NAMALWA (cell line): ENCODE measurements at places on chromosomes 1 and 21.

GRCh38 chr1:58841455-58841854 lies 57.6 kb upstream of the JUN start:
- DNase-seq, result peak; percentile 26

DNA sequence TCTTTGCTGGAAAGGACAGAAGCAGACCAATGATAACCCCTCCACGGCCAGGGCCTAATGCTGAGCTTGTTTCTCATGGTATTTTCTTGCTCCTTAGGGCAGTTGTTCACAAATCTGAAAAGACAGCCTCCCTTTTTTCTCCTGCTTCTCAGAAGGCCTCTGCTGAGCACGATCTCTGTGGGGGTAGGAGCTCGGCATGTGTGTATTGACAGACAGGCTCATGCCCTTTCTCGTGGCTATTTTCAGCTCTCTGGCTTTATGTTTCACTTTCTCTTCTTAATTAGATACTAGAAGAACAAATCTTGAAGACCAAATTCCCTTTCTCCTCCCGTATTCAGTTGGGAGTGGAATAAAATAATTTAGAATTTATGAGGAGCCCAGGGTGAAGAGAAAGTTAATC lies 768 bp upstream of the RIIAD1 start:
- peak; percentile 40 for DNase-seq

GRCh38 chr1:84299536-84300170 lies 1.9 kb upstream of the SAMD13 start:
- DNase-seq, result peak; percentile 49

DNA sequence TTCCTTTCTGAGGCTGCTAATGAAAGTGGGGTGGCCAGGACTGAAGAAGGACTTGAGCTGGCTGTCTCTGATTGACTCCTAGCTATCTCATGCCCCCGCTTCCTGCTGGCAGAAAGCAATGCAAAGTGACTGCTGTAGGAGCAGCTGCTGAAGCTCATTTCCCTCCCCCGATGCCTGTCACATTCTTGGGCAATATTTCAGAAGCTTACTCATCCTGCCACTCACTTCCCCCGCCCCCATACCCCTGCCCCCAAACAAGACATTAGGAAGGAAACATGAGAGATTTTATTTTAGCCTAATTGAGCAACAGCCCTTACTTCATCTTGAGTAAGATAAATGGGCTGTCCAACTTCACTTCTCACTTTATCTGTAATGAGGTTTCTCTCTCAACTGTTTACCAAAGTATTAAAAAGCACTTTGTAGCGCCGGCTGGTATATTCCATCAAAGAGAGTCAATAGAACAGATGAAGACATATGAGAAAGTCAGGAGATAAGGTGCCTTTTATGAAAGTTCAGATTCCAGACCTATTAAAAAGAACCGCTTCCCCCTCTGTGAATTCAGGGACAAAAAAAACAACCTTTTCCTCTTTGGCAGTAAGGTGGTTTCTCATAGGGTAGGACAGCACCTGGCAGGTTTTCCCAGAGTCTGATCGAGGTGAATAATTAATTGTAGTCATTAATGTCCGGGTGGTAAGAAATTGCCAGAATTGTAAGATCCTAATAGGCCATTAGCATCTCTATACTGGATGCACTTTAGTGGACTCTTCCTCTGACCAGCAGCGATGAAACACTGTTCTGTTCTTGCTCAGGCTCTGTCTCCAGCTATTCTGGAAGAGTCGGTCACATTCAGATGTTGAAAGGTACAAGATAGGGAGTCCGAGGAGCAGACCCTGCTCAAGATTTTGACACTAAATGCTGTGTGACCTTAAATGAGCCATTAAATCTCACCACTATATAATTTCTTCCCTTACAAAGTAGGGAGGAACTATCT lies 70.2 kb downstream of the SH3GLB1 start:
- DNase-seq, result peak; percentile 81

- DNase-seq, result no peak
These were observed 454.1 kb upstream of the USP24 start for GRCh38 chr1:55669293-55669692.

DNA sequence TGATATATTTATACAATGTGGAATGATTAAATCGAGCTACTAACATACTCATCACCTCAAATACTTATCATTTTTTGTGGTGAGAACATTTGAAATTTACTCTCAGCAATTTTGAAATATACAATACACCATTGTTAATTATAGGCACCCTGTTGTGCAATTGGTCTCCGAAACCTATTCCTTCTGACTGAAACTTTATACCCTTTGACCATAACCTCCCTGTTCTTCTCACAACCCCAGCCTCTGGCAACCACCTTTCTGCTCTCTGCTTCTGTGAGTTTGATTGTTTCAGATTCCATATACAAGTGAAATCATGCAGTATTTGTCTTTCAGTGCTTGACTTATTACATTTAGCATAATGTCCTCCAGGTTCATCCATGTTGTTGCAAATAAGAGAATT lies 49.5 kb downstream of the SETD4 start:
- DNase-seq, result no peak

DNA sequence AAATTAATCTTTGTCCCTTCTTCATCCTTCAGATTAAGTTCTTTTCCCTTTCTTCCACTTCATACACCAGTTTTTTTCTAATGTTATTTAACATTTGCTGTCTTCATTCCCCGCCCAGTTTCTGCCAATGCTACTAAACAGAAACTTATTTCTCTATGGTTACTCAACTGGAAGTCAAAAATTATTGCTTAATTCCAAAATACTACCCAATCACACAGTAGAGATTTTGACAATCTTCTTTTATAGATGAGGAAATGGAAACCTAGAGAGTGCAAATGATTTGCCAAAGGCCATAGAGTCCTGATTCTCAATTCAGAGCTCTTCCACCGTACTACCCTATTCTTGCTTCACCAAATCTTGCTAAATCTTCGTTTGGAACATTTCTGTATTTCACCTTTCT lies 58.1 kb upstream of the SH3GLB1 start:
- no peak for DNase-seq
